Effector memory CD4-positive, alpha-beta T cell (primary cell): ENCODE measurements at places on chromosomes 16 and 17.

DNA sequence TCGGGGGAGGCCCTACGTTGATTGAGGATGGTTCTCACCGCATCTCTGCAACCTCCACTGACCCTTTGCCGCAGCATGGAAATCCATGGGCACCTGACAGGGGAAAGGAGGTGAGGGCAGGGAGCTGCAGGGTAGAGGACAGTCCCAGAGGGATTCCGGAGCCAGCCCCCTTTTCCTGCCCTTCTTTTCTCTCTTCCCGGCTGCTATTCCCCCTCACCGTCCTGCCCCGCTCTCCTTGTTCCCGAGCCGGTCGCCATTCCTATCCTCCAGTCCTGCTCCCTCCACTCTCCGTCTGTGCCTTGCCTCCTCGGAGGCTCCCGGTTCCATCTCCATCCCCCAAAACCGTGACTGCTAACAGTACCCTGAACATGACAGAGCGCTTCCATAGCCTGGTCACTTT, 4.8 kb downstream of the SPATA32 start:
- DNase-seq: no peak

GRCh38 chr16:67163164-67163998, 1.2 kb upstream of the HSF4 start:
- DNase-seq: no peak

DNA sequence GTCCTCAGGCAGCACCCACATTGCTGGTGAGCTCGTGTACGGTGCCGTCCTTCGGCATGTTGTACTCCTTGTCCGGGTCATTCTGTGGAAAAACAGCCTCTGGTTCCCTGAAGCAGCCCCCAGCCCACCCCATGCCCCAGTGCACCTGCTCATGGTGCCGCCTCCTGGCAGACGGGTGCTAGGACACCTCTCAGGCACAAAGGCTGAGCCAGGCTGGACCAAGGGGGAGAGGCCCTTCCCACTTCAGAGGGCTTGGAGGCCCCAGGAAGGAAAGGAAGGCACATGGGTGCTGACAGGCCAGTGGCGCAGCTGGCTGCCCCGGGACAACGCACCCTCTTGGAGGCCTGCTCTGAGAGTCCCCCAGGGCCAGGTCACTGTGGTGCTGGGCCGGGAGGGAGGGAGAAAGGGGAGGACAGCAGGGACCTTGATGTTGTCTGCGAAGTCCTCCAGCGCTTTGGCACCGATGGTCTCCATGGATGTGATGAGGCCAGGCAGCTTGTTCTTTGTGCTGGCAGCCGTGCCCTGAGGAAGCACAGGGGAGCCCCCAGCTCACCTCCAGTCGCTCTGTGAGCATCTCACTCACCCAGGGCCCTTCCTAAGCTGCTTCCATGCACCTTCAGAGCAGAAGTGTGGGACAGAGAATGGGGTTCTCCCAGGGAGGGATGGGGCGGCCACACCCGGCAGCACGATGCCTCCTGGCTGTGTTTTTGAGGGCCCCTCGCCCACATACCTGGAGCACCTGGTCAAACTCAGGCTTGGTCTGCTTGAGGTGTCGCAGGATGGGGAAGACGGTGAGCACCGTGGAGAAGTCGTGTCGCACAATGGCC, 9.3 kb downstream of the ZACN start:
- DNase-seq: no peak

GRCh38 chr17:41524261-41524660, 3.8 kb downstream of the KRT19 start:
- DNase-seq: no peak

- no peak for DNase-seq
Measured at GRCh38 chr17:16870253-16871245, 101.4 kb downstream of the TNFRSF13B start.
